ENCODE measurements at places on chromosomes 2 and 18.

DNA sequence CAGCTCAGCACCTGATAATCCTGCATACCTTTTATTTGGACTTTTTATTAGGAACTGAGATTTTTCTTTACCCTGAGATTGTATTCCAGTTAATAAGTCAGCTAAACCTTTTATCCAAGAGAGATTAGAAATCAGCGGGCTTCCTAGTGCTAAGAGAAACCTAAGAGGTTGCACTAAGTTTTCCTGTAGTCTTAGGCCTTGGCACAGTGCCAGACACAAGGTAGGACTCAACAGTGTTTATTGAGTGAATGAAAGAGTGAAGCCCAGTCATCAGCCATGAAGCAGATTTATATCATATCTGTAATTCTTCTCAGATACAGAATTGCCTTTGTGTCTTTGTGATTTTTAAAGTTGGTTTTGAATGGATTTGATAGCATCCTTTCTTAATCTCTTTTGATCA, 13.6 kb downstream of the OTX1 start:
- DNase-seq: no peak

DNA sequence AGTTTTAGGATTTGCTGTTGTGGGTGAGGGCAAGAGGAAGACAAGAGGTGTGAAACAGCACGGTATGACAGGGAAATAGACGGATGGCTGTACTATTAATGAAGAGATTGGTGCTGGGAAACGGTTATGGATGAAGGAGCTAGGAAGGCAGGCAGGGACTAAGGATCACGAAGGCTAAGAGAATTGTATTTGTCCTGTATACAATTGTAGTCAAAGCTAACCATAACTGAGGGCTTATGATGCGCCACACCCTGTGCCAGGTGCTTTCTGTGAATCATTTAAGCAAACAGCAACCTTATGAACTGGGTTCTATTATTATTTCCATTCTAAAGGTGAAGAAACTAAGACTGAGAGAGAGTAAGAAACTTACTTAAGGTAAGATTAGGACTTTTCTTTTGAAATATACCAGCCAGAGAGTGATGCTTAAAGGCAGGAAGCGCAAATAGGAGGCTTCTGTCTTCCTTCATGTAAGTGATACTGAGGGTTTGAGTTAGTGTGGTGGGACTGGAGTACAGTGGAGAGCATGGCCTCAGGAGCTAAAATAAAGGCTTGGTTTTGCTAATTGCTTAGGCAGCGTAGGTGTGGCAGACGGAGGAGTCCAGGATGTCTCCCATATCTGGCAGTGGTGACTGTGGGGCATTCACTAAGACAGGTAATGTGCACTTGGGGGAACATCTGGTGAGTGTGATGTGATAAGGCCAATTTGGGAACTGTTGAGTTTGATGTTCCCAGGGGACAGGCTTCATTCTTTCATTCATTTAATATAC, 85.8 kb downstream of the PLEKHM3 start:
- no peak for DNase-seq

GRCh38 chr2:98580656-98581284, 27.5 kb downstream of the COA5 start:
- no peak for DNase-seq

DNA sequence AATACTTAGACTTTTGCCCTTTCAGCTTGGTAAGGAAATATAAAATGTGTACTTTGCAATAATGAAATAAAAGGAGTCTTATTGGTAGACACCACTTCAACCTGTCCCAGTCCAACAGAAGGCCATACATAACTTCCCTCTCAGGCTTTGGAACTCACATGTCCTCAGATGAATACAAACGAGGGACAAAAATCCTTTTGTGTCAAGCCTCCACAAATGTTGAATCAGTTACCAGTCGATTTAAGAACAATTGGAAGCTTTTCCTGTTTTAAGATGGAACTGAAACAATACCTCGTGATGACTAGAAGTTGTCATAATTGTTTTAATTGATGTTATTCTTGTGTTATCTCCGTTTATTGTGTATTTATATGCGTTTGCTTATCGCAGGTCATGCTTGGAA, 385.1 kb upstream of the POU3F3 start:
- DNase-seq: no peak

DNA sequence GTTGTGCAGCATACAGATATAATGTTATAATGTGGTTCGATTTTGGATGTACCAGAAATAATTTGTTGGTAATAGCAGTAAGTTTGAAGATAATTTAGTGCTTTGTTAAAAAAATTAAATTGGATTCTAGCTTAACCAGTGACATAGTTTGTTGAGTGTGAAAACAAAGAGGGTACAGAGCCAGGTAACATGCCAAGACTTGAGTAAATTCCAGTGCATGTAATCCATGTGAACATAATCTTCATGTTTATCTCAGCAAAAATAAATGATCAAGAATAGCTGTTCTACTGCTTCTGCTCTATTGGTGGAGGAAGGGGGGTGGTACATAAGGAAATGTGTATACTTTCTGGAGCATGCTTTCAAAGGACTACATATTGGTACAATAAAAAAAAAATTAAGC, 165.8 kb downstream of the DNAH7 start:
- DNase-seq: no peak

DNA sequence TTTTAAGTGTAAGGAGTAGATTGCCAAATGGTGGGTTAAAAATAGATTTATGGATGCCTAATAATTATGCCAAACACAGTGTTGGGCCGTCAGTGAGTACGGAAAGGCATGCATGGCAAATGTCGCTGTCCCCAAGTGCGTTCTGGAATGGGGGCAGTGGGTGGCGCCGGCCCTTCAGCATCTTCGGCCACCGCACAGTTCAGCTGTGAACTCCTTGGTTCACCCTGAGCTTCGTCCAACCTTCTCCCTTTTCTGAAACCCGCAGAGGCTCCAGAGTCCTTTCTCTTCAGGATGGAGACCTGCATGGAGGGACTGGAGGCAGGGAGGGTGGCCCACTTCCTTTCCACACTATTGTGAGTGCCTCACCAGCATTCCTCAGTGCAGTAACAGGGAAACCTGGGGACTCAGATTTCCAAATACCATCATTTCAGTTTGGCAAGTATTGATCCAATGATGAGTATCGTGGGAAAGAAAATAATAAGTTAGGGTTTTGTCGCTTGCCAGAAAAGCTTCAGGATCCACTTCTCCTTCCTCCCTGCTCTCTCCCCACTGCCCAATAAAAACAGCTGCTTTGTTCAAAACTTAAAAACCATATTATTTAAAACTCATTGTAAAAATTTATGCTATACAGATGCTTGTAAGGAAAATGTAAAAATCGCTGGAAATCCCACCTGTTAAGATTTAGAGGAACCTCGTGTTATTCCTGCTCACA, 74.6 kb upstream of the TXNDC2 start:
- DNase-seq: no peak
